Hematopoietic multipotent progenitor cell treated with erythropoietin and hydrocortisone succinate and interleukin-3 and kit ligand, for 8 days (in vitro differentiated cells): ENCODE measurements at places on chromosomes 2 and 18.

DNA sequence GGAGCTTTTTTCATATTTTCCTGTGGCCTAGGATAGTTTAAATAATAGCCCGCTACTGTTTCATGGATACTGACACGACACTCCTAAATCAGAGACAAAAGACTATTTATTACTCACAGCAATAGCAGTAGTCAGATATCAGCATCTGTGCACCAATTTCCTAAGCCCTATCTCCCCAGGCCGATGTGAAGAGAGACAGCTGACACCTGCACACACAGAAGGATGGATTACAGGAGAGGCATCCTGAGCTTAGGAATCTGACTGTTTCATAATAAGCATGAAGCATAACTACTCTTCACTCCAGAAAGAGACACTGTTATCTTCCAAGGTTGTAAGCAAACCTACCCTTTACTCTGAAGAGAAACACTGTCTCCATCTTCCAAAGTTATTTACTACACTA lies 105.4 kb downstream of the ATL2 start:
- no peak for DNase-seq

DNA sequence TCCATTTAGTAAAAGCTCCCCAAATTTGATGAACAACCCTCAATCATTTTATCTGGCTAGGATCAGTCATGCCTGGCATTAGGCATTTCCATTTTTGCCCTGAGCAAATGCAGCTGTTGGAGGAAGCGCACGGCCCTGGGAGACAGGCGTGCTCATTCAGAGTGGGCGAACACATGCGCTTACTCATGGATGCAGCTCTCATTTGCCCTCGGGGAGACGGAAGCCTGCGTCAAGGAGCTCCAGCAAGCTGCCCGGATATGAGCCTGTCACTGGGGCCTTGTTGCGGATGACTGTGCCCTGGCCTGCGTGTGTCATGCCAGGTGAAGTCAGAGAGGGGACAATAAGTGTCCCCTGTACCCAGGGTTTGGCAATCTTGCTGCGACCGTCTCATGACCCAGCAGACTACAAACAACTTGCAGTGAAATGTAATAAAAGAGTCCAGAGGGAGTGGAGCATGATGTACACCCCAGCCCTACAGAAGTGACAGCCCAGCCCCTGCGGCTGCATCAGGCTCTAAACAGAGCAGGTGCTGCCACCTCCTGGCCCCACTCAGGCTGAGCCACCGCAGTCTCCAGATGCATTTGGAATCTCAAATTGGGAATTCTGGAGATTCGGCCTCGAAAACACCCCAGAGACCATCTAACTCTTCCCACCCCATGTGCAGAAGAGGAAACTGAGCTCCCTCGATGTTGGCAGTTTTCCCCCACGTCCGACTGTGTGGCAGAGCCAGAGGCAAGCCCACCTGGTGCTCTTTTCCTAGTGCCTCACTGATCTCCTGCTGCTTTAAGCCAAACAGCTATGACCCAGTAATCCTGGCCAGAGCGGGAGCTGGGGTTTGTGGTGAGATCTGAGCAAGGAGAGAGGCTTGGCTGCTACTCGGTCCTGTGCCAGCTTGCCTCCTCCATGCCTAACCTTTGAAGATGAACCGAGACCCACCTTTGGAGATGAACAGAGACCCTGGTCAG lies 105.0 kb upstream of the ALK start:
- peak; percentile 5 for DNase-seq

DNA sequence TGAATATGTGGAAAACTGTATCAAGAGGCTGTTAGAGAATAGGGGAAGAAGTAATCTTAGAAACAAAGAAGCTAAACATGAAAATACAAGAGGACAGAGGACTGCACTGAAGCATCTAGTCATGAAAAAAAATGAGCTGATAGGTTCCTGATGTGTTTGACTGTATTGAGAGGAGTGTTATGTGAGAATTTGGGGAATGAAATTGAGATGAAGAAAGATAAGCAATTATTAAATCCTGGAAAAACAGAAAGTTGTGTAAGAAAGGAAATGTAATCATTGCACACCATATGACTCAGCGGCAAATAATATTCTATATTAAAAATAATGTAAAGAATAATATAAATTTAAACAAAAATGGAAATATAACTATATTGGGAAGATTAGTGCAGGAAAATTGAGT lies 71.2 kb downstream of the SEMA4F start:
- no peak for DNase-seq

DNA sequence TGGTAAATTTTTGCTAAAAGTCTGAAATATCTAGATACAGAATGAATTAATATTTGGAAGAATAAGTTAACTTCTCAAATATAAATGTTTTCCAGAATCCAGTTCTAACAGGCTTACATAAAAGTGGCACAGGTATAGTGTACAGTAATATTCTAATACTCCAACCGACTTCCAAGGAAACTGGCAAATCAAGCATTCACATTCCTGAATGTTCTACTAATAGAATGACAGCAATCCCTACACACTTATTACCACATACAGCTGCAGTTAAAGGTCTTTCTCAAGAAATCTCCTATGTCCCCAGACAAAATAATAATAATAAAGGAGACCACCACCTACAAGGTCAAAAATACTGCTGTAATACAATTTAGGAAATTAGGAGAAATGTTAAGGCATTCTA lies 31.9 kb downstream of the TMEM131 start:
- no peak for DNase-seq

- DNase-seq, result no peak
These were observed 29.2 kb upstream of the STK17B start for GRCh38 chr2:196200557-196200956.
